SJSA1 (cell line): ENCODE measurements at places on chromosomes 11 and 22. TPM values are rescaled to one million over a fixed set of nuclear protein-coding genes. Genes with fewer than 3 reads are reported as not detected.
A peak's percentile ranks its signal among the peaks of the same experiment; 100 is the strongest.

DNA sequence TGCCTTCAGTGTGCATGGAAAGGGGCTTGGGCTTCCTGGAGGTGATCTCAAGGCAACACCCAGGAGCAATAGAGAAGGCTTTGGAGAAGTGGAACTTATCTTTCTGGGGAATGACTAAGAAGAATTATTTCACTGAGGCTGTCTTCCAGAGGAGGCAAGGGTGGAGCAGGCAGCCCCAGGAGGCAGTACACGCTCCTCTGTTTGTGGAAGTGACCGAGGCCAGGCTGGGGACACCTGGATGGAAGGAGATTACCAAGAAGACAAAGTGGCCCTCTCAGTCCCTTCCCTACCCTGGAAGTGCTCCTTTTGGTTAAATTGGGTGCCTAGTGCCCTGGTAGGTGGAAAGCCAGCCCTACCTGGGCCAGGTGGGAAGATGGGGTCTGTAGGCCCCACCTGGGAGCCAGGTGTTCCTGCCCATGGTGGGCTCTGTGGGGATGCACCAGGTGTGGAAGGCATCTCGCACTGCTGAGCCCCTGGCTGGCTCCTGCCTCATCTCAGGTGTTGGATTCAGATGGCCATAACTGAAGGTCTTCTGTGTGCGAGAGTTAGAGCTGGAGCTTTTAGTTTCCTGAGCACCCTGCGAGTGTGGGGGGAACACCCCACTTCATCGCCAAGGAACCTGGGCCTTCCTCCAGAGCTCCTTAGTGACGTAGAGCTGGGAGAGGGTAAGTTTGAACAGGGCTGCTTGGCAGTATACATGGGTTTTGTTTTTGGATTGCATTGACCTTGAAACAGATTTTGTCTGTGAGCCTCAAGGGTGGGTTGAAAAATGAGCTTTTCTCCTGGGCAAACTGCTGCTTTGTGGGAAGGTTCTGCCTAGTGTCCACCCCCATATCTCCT is 46.1 kb downstream of the MICAL2 start:
- DNase-seq, result no peak

The SCN4B gene
- not detected in 2 replicates for total RNA-seq

DNA sequence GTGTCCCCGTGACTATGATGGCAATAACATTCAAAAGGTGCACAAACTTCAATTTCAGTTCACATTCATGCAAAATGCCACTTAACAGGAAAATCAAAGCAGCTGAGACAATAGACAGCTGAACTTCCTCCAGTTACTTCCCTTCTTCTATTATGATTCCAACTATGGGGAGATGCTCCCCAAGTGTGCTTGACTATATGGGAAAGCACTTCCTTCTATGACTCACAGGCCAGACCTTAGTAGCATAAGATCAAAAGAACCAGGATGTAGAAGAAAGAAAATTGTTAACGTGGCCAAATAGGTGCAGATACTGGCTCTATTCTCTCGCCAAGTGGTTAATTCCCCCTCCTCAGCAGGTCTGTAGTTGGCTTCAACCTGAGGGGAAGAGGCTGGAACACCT is 7.8 kb upstream of the FAT3 start:
- no peak for DNase-seq

- DNase-seq, result no peak
Measured at GRCh38 chr22:26615149-26615548, 2.7 kb downstream of the CRYBB1 start.

GRCh38 chr11:88619656-88620385 is 282.3 kb upstream of the CTSC start:
- no peak for DNase-seq

DNA sequence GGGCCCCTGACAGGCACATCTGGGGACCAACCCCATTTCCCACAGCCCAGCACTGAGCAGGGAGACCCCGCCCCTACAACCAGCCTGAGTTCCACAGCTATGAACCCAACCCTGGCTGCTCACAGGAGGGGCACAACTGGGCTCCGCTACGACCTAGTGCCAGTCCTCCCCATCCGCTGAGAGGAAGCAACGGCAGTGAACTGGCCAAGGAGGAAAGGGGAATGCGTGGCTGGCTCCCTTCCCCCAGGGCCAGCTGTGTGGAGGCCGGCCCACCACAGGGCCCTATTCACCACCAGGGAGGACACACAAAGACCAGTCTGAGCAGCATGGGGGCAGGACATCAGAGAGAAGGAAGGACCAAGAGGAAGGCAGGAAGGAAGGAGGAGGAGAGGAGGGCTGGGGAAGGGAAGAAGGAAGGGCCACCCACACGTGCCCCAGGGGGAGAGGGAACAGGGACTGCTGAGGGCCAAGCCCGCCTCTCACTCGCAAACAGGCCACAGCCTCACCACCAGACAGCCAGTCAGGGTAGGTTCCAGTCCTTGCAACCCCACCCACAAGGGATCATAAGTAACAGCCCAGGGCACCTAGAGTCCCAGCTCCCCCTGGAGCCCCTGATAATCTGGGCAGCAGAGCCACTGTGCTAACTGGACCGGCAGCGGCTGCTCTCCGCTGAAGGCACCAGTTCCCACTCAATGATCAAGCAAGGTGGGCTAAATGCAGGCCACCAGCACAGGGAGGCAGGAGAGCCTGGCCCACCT is 8.5 kb upstream of the GAL3ST1 start:
- no peak for DNase-seq

DNA sequence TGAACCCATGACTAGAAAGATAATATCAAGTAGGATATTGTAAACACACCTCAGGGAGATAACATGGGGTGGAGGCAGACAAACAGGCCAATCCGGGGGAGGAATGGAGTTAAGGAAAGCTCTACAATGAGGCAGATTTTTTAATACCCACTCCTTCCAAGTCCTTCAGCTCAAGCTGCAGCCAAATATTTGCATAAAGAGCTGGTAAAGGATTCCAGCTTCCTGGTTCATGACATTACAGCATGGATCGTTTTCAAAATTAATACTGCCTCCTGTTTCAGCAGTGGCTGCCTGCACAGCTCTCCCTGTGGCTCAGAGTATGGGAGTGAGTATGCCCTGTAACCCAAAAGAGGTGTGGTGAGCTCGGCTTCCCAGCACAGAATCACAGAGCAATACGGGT is 5.1 kb downstream of the POU2AF3 start:
- no peak for DNase-seq

DNA sequence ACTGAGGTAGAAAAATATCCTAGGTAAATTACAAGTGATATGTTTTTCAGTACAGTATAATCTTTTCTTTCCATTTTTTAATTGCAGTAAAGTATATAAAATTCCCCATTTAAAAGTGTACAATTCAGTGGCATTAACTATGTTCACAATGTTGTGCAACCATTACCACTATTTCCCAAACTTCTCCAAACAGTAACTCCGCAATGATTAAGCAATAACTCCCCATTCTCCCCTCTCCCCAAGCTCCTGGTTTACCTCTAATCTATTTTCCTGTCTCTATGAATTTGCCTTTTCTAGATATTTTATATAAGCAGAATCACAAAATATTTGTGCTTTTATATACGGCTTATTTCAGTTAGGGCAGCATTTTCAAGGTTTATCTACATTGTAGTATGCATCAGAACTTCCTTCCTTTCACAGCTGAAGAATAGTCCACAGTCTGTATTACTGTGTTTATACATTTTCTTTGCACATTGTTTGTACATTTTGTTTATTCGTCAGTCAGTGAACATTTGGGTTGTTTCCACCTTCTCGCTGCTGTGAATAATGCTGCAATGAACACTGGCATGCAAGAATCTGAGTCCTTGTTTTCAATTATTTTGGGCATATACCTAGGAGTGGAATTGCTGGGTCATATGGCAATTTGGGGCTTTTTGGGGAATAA is 110.7 kb downstream of the RPL27A start:
- no peak for DNase-seq

The YAP1 gene
- 30.0 and 38.1 TPM in 2 replicates for total RNA-seq

- no peak for DNase-seq
Measured at GRCh38 chr11:6615046-6615445, 3.0 kb upstream of the TAF10 start.

The NEFH gene
- total RNA-seq, result not detected in 2 replicates

DNA sequence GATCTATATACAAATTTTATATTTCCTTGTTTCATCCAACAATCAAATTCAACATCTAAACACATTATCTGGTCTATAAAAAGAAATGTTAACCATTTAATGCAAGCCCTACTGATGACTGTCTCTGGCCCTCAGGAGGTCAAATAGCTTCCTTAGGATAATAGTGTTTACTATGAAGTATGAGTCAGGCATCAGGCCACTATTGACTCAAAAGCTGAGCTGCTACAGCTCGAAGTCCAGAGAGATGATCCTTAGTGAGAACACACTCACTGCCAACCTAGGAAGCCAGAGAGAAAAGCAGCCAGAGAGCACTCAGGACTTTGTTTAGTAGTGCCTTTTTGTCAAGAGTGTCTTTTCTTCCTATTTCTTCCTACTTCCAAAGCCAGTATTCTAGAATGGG is 171.8 kb downstream of the SOX6 start:
- peak; percentile 70 for DNase-seq

DNA sequence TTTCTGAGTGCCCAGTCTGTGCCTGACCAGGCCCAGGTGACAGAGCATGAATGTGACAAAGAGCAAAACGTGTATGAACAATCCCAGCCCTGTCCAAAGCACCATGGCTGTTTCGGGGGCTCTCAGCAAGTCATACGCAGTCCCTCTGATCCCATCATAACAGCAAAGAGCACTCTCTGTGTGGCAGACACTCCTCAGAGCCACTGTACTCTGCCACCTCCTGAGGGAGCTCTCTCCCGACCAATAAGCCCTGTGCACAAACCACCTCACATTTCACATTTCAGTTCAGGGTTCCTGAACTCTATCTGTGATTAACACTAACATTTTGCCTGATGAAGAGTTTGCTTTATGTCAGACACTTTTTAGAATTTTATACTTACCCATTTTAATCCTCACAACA is 6.6 kb downstream of the DGCR2 start:
- DNase-seq, result no peak

The MUC15 gene
- not detected in 2 replicates for total RNA-seq

GRCh38 chr11:13126430-13126829 is 117.3 kb downstream of the RASSF10 start:
- DNase-seq, result peak; percentile 97

The CHRDL2 gene
- not detected in 2 replicates for total RNA-seq

- DNase-seq, result no peak
Measured at GRCh38 chr11:98834776-98835175, 186.0 kb upstream of the CNTN5 start.

DNA sequence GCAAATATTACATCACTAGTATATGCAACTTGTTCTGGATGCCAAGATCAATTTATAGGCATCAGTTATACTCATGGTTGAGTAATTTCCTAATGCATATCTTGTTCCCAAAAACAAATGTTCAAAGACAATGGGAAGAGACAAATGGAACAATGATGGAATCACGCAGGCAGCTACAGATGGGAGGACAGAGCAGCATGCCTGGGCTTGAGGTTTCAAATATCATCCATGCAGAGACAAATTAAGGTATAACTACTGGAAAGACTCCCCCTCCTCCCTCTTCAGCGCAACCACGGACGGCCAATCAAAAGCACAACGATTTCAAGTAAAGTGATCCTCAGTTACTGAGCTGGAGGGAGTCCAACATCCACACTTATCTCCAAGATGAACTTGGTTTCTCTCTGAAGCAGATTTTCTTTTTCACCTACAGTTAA is 106.8 kb downstream of the CCDC83 start:
- DNase-seq, result no peak

- no peak for DNase-seq
Measured at GRCh38 chr11:132866783-132867545, 665.3 kb downstream of the OPCML start.

- DNase-seq, result no peak
Measured at GRCh38 chr11:131649856-131650255, 279.4 kb downstream of the NTM start.

DNA sequence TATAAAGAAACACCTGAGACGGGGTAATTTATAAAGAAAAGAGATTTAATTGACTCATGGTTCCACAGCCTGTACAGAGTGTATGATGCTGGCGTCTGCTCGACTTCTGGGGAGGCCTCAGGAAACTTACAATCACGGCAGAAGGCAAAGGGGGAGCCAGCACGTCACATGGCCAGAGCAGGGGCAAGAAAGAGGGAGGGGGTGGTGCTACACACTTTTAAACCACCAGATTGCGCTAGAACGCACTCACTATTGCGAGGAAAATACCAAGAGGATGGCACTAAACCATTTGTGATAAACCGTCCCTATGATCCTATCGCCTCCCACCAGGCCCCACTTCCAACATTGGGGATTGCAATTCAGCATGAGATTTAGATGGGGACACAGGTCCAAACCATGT is 79.7 kb upstream of the CARD18 start:
- DNase-seq, result no peak

DNA sequence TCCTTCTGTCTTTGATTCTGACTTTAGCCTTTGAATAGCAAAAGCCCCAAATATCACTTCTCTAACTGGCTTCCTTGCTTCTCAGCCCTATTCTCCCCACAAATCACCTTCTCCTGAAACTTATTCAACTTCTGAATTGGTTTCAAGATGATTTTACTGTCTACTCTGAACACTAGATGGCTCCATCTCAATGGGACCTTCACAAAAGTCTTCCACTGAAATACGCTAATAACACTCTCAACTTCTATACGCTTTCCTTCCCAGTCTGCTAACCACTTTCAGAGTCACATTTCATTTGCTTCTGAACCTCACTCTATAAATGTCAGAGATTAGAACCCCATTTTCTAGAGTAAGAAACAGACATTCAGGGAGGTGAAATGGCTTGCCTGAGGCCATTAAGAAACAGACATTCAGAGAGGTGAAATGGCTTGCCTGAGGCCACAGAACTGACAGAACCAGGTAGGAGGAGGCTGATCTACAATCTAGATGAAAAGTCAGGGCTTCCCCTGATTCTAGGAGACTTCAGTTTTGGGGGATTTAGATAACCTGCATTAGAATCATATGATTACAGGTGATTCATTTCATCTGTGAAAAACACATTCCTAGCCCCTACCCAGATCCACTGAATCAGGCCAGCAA is 20.6 kb downstream of the MORC2 start:
- DNase-seq, result no peak

- DNase-seq, result no peak
Measured at GRCh38 chr11:125074511-125075241, 11.6 kb downstream of the SLC37A2 start.

- no peak for DNase-seq
Measured at GRCh38 chr11:33182246-33182878, 21.1 kb upstream of the CSTF3 start.

DNA sequence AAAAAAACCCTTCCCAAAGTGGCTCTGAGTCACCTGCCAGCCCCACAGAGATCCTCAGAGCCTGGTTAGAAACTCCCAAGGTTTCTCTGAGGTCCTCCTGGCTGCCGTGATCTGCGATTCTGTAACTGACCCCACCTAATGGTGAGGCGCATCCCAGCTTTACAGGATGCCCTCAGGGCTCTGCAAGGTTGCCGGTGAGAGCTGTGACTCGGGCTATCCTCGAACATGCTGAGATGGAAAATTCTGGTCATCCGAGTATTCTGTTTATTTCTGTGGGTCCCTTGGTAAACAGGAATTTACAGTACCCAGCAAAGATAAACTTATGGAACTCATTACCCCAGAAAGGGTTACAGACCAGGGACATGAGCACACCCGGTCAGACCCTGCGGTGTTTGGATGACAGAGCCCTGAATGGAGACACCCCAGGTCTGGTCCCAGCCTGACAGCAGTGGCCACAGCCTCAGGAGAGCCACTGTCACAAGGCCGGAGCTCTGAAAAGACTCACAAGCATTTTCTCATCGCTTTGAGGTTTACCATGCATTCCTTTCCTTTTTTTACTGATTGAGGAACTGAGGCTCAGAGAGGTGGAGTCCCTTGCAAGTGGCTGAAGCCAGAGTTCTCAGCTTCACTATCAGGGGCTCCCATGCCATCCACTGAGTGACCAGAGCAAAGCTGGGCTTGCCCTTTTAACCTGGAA is 22.2 kb downstream of the LIF start:
- DNase-seq, result peak; percentile 78

The WNT11 gene
- not detected in 2 replicates for total RNA-seq
